NCI-H187 (cell line): ENCODE measurements at places on chromosomes 1 and 21.

GRCh38 chr1:104733866-104734265 is 984.2 kb downstream of the AMY1C start:
- DNase-seq, result no peak

DNA sequence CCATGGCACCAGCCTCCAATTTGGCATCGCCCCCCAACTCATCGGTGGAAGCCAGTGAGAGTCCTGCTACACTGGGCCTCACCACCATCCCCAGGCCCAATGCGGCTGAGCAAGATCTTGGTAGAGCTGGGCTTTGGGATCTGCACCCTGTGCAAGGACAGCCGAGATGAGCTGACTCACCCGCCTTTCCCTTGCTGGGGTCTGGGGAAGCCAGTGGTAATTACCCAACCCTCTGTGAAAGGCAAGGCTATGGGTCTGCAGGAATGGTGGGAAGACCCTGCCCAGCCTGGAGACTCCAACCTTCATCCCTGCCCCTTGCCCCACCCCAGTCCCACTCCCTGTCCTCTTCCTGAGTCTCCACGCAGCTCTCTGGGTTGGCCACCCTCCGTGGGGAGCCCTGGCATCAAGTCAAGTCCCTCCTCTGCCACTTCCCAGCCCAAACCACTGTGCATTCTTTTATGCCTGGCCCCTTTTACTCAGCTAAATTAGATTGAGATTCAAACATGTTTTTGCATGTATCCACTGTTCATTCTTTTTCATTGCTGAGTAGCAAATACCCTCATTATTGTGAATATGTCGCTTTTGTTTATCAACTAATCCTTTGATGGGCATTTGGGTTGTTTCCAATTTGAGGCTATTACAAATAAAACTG is 8.8 kb downstream of the SMCP start:
- DNase-seq, result no peak

DNA sequence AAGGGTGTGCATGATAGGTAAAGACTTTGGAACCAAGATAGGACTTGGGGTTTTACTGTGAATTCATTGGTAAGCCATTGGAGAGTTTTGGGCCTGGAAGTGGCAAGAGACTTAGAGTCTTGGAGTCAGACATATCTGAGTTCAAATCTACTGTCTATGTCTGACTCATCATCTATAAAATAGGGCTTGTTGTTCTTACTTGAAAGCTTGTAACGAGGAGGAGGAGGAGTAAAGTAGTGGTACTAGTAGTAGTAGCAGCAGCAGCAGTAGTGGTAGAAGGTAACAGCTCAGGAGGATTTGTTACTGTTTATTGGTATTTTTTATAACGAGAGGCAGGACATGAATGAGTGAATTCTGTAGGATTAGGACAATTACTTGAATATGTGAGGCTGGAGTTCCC is 62.7 kb downstream of the CACHD1 start:
- no peak for DNase-seq

GRCh38 chr1:245361951-245362350 is 207.2 kb downstream of the KIF26B start:
- no peak for DNase-seq

DNA sequence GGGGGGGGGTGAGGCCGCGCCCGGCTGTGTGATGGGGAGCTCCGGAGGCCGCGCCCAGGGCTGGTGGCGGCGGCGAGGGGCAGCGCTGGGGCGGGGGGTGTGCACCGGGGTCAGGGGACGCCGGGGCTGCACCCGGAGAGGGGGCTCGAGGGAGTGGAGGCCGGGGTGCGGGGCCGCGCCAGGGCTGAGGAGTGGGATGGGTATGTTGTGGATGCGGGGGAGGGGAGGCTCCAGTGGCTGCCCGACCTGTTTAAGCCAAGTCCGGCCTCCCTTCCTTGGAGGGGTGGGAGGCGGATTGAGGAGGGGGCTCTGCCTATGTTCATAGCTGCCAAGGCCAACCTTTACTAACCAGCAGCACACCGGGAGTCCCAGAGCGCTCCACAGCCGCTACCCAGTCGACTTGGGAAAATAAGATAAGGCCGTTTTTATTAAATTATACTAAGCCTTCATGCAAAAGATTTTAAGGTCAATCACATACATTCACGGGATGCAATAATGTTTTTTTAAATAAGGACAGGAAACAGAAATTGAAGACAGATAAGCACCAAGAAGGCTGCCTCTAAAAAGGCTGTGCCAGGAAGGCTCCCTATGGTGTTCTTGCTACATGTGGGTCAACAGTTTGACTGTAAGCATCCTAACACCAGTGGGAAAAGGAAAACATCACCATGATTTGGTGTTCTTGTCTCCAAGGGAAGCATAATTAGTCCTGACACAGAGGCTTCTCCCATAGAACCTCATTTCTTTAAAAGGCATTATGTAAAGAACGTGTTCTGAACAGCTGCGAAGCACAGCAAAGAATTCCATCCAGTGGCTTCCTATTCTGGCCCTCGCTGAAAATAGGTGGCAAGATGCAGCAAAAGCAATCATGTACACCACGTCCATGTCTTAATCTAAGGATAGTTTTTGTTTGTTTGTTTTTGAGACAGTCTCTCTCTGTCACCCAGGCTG is 626 bp upstream of the HLCS start:
- DNase-seq, result no peak

DNA sequence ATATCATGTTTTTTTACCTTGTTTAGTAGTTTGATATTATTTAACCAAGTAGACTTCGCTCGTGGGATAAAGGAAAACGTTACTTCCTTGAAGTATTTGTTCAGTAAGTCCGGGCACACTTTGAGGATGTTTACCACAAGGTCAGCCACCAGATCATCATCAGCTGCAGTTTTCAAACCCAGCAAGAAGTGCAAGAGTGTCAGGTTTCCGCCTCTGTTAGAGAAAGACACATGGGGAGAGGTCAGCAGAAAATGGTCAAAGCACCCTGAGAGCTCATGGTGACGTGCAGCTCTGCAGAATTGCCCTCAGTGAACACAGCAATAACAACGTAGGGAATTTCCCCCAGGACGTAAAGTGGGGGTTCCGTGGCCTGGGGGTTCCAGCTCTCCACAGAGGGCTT is 24.4 kb downstream of the URB1 start:
- no peak for DNase-seq

- no peak for DNase-seq
These were observed 1.1 kb downstream of the KCNH1 start for GRCh38 chr1:211132721-211133392.

DNA sequence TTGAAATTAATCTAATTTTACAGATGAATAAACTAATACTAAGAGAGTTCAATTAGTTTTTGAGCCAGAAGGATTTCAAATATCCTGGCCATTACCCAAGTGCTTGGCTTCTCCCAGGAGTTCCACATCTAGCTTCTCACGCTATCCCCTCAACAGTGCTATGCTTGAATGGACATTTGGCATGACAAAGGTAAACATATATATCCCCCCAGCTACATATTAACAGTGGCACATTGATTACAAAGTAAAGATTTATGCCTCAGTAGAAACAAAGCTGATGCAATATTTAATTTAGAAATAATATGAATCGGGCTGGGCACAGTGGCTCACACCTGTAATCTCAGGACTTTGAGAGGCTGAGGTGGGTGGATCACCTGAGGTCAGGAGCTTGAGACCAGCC is 434.6 kb upstream of the PRMT6 start:
- DNase-seq, result no peak

- no peak for DNase-seq
These were observed 92.6 kb upstream of the PBX1 start for GRCh38 chr1:164466429-164466828.

DNA sequence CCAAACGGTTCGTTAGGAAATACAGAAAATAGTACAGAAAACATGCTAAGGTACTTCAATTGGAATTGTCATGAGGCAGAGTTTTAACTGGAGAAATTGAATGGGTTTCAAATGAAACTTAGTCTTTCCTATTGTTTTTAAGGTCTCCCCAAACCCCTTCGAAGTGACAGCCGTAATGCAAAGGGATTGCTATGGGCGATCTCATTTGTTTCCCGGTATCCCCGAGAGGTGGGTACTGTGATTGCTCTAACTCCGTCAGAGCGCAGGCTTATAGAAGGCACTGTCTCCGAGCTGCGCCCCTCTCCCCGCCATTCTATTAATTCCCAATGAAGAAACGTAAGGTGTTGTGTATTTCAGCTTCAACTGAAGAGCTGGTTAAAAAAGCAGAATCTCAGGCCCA is 22.0 kb upstream of the RNF187 start:
- no peak for DNase-seq

DNA sequence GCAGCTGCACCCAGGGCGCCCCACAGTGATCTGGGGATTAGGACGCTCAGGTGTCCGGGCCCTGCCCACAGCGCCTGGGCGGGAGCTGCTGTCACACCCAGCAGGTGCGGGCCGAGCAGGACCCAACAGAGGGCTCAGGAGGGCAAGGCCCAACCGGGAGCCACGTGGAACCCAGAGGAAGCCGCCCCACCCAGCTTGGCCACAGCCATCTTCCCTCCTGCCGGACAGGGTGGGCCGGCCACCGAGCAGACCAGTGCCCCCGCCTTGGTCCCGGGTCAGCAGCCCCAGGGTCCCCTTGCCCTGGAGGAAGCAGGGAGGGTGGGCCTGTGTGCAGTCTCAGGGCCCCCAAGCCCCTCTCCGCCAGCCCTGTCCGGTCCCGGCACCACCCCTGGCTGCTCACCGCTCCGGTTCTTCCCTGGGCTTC is 6.3 kb upstream of the TTLL10 start:
- no peak for DNase-seq

- DNase-seq, result no peak
These were observed 6.2 kb upstream of the ACP6 start for GRCh38 chr1:147676311-147677085.

DNA sequence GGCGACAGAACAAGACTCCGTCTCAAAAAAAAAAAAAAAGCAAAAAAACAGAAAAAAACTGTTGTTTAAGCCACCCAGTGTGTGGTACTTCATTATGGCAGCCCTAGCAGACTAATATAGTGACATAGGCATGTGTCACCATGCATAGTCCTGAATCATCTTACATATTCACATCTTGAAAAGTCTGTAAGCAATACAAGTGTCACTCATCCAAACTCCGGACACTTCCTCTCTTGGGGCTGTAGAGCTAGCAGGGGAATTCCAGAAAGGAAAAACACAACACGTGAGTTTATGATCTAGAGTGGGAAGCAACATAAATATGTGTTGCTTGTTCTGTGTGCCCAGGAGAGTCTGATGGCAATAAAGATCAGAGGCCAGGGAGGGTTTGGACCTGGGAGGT is 81.6 kb upstream of the KCNE2 start:
- DNase-seq, result no peak

GRCh38 chr1:70864302-70864701 is 183.3 kb downstream of the PTGER3 start:
- no peak for DNase-seq

DNA sequence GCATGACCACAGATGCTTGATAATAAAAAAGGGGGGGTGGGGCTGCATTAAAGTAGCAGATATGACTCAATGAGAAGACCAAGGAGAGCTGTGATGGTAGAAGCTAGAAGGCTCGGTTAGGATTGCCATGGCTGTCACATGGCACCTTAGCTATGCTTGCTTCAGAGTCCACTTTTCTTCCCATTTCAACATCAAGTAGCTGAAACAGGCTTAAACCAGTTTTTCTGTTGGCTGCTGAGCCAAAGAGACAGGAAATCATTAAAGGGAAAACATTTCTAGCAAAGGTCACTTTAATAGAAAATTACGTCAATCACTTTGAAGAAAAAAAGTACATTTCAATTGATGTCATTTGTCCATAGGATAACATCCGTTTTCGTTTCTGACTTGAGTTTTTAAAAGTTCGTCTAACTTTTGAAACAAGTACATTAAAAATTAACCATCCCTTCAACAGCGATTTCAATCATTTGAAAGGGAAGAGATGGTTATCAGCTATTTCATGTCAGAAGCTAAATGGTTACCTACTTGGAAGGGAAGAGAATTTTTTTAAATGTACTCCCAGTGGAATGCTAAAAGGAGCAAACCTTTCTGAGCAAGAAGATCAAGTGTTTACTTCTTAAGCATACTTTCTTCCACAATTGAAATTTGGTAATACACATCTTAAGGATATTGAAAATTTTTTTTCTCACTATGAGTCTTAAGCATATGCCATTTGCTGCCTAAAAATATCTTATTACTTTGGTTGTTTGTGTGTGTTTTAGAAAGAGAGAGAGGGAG is 488.1 kb upstream of the PRMT6 start:
- DNase-seq, result no peak

GRCh38 chr1:63269571-63269970 is 52.8 kb upstream of the FOXD3 start:
- no peak for DNase-seq

DNA sequence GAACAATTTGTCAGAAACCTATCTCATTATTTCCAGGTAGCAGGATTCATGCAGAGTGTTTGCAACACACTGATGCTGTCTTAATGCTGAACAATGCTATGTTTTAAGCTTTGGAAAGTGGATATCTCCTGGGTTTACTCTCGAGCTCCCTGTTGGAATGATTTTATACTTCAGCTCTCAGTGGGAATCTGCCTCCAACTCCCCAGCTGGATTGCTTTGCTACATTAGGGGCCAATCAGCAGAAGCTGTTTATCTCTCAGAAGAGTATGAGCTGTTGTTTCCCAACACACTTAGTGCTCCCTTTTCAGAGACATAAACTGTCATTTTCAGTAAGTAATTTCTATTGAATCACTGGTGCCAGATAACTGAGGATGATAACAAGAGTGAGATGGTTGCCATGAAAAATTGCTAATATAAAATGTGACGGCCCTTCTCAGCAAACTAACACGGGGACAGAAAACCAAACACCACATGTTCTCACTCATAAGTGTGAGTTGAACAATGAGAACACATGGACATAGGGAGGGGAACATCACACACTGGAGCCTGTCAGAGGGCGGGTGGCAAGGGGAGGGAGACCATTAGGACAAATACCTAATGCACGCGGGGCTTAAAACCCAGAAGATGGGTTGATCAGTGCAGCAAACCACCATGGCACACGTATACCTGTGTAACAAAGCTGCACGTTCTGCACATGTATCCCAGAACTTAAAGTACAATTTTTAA is 265.9 kb upstream of the RUNX1 start:
- DNase-seq, result no peak

GRCh38 chr1:180489313-180489712 is 13.1 kb downstream of the ACBD6 start:
- DNase-seq, result no peak

GRCh38 chr21:14829685-14830084 is 235.1 kb downstream of the NRIP1 start:
- DNase-seq, result no peak

- DNase-seq, result no peak
These were observed 11.1 kb downstream of the CPT2 start for GRCh38 chr1:53207726-53208125.
